ENCODE measurements at places on chromosomes 11 and 22. TPM values are rescaled to one million over a fixed set of nuclear protein-coding genes. Genes with fewer than 3 reads are reported as not detected.

DNA sequence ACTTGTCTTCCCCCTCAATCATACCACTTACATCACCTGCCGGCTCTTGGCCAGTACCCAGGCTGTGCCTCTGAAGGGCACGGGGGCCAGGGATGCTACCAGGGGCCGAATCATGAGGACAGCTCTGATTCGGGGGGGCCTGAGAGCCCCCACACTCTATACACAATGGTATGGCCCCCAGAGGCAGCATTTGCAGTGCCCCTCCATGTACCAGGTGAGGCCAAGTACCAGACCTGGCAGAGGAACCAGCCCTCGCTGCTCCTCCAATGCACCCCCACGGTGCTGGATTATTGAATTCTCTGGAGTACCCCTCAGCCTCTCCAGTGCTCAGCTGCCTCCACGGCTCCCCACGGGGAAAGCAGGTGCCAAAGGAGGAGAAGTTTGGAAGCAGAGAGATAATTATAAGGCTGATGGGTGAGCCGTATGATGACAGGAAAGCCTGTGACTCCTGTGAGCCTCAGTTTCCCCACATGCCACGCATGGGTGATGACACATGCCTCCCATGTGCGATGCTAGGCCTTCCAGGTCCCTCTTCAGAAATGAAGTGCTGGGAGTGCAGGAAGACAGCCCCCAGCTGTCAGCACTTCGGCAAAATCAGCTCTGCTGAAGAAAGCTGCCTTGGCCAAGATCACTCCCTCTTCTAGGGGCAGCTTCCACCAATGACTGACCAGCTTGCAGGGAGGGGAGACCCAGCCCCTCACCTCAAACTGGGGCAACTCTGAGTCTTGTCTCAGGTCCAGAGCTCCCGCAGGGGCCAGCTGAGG lies 69.9 kb downstream of the THAP12 start:
- DNase-seq = no peak

GRCh38 chr11:72292106-72292785 lies 48.3 kb upstream of the PHOX2A start:
- DNase-seq = no peak

GRCh38 chr22:27431896-27432295 lies 369.7 kb downstream of the MN1 start:
- no peak for DNase-seq

DNA sequence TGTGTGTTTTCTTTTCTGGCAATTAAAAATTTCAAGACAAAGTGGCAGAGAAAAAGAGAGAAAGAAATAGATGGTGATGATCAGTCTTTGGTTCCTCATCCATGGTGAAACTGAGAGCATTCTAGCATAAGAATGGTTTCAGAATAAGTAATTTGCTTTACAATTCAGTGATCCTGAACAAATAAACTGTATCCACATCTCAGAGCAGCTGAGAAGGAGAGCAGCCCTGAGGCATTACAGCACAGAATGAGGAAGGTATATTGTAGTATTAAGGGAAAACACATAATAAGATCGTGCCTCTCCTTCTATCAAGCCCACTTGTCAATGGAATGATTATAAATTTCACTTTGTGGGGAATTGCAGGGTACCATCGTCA lies 17.4 kb downstream of the LUZP2 start:
- no peak for DNase-seq

DNA sequence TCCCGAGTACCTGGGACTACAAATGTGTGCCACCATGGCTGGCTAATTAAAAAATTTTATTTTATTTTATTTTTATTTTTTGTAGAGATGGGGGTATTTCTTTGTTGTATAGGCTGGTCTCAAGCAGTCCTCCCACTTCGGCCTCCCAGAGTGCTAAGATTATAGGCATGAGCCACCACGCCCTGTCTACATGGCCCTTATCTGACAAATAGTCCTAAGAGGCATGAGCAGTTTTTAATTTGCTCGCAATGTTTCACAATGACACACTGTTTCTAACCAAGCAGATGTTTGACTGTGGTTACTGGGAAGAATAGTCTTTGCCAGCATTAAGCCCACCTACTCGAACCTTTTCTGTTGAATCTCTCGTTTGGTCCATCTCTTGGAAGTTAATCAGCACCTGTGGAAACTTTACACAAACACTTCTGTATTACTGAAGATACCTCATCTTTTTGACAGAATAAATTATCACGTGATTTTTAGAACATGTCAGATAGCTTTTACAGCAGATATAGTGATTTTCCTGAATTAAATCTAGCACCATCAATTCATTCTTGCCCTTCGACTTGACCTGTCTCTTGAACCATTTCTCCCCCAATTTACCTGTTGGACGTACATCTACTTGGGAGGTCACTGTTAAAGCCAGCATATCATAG lies 71.4 kb downstream of the MTMR3 start:
- no peak for DNase-seq

DNA sequence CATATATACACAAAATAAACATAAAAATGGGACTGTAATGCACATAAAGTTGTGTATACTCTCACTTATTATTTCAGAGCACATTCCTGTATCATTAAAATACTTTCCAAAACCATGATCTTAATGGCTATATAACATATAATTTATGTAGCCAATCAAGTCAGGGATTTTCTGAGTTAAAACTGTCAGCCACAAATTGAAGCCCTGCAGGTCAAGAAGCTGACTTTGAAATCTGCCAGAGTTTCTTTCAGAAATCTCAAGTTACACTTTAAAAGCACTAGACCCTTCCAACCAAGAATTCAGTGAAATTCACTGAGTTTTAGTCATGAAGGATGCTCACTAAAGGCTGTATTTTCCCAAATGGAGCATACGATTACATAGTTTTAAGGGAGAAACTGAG lies 47.6 kb downstream of the PHF21A start:
- no peak for DNase-seq

Gene C11orf86
- not detected for total RNA-seq

Gene PHETA2
- 0.30 TPM for total RNA-seq

DNA sequence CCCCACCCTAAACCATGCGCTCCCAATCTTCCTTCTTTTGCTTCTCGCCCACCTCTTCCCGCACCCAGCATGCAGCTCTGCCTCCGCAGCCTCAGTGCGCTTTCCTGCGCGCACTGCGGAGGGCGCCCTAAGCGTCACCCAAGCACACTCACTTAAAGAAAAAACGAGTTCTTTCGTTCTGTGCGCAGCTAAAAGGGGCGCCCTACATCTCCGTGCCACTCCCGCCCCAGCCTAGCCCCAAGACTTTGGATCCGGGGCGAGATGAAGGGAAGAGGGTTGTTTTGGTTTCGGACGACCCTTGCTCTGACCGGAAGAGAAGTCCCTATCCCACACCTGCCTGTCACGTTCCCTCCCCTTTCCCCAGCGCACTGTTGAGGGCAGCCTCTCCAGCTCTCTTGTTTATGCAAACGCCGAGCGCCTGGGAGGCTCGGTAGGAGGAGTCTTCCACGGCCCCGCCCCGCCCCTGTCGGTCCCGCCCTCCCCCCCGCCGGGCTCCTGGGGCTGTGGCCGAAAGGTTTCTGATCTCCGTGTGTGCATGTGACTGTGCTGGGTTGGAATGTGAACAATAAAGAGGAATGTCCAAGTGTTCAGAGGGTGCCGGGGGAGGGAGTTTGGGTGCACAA lies 5.3 kb downstream of the VSIG2 start:
- peak; percentile 82 for DNase-seq

DNA sequence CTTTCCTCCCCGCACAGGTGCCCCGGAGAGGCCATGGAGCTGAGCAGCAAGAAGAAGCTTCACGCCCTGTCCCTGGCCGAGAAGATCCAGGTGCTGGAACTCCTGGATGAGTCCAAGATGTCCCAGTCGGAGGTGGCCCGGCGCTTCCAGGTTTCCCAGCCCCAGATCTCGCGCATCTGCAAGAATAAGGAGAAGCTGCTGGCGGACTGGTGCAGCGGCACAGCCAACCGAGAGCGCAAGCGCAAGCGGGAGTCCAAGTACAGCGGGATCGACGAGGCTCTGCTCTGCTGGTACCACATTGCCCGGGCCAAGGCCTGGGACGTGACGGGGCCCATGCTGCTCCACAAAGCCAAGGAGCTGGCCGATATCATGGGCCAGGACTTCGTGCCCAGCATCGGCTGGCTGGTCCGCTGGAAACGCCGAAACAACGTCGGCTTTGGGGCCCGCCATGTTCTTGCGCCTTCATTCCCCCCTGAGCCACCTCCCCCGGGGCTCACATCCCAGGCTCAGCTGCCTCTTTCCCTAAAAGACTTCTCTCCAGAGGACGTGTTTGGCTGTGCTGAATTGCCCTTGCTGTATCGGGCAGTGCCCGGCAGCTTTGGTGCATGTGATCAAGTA lies 1.3 kb downstream of the TIGD3 start:
- DNase-seq = no peak

Gene XKR3
- total RNA-seq = not detected

- DNase-seq = no peak
Measured at GRCh38 chr11:8056810-8057463, 24.1 kb upstream of the TUB start.

DNA sequence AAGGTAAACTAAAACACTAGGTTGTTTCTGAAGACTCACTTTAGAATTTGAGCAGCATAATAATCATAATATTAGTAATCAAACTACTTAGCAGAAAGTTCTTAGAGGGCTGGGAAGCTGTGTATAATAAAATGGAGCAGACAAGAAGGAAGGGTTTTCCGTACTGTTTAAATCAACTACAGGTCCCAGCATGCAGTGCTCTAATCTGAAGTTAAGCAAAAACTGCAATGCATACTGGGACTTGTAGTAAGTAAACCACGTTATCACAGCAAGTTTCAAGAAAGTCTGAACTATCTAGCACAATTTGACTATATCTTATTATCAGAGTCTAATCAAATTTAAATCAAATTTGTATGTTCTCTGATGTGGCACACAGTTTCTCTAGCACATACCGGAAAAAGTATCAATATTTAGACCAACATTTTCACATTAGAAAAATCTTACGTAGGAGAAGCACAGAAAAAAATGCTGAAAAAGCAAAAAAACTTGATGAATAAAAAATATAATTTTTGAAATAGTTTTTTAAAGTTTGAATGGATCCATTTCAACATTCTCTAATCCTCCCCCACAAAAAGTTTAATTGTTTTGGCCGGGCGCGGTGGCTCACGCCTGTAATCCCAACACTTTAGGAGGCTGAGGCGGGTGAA lies 8.2 kb downstream of the PHF21A start:
- DNase-seq = peak; percentile 85

GRCh38 chr11:44899959-44900358 lies 50.7 kb downstream of the TP53I11 start:
- DNase-seq = no peak

- DNase-seq = no peak
Measured at GRCh38 chr11:19829109-19829837, 116.6 kb downstream of the NAV2 start.

GRCh38 chr11:4881860-4882500 lies at the start of gene OR51T1:
Gene OR51T1, plus strand, starts transcription at chr11:4881900. Its CDS starts 0 bp downstream, at chr11:4881900.
- no peak for DNase-seq

DNA sequence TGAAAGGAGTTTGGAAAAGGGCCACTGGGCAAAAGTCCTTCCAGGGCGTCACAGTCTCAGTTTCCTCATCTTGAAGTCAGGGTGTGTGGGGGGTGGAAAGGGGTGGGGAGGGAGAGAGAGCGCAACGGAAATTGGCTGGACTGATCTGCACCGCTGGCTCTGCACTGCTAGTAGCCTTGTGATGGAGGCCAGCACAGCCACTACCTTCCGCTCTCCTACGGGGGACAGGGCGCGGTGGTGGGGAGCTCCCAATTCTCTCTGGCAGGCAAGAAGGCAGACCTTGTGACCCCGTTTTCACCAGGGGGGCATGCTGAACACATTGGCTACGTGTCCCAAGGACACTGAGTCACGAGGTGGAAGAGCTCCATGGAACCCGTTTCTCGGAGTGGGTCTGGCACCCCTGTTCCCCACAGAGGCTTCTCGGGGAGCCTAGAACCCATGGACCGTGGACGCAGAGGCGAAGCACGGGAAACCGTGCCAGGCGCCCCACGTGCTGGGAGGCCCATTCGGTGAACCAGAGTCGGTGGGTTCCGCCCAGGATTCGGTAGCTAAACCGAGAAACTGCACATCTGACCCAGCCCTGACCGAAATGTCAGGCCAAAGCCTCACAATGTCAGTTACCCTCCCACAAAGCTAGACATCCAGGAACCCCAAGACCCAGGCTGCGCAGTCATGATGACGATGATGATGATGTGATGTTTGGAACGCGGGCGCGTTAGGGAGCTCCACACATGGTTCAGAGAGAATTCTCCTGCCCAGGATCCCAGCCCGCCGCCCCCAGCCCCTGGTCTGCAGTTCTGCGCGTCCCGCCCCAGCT lies 28.3 kb upstream of the WNT11 start:
- DNase-seq = no peak

Gene KRTAP5-8
- total RNA-seq = 0.28 TPM

Gene FAM227A
- total RNA-seq = not detected

Measured in CD8-positive, alpha-beta T cell (primary cell).